ENCODE measurements at places on chromosomes 4 and X.

- no peak for DNase-seq
Observed at GRCh38 chr4:163969291-163969690, 474.8 kb downstream of the TMA16 start.

DNA sequence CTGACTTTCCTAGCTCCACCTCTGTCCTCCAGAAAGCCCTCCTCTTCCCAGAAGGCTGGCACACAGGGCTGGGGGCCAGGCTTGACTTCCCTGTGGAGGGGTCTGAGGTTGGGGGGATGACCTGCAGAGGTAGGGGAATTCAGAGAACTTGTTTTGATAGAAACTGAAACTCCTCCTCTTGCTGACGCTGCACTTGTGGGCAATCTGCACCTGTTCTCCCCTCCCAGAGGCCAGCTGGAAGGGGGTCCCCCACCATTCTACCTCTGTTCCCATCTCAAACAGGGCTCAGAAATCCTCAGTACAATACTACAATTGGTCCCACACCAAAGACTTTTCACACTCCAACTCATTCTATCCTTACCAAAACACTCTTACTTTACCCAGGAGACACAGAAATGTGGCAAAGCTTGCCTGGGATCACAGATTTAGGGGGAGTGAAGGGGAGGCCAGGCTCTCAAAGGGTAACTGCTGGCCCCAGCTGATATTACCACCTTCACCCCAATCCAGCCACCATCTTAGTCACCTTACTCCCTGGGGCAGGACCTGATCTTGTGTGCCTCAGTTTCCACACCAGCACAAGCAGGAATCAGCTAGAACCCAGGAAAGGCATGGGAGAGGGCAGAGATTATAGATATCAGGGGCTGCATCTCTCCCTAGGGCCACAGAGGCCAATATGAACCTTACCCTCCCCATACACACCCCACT lies 18.5 kb downstream of the OTUD5 start:
- DNase-seq = no peak

DNA sequence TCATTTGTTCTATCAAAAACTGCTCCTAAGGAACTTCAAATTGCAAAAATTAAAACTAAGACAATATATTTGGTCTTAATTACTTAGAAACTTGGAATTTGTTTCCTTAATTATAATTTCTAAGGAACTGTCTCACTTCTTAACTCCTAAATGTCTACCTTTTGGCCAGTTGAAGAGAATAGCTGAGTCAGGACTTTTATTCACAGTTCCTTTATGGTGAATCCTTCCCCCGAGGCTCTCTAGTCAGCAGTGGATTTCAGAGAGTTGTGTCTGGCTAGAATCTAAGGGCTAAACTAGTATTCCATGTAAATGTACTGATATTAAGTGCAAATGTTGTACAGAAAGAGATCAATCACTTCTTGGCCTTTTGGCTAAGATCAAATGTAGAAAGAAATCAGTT lies 69.3 kb downstream of the AMMECR1 start:
- DNase-seq = no peak

DNA sequence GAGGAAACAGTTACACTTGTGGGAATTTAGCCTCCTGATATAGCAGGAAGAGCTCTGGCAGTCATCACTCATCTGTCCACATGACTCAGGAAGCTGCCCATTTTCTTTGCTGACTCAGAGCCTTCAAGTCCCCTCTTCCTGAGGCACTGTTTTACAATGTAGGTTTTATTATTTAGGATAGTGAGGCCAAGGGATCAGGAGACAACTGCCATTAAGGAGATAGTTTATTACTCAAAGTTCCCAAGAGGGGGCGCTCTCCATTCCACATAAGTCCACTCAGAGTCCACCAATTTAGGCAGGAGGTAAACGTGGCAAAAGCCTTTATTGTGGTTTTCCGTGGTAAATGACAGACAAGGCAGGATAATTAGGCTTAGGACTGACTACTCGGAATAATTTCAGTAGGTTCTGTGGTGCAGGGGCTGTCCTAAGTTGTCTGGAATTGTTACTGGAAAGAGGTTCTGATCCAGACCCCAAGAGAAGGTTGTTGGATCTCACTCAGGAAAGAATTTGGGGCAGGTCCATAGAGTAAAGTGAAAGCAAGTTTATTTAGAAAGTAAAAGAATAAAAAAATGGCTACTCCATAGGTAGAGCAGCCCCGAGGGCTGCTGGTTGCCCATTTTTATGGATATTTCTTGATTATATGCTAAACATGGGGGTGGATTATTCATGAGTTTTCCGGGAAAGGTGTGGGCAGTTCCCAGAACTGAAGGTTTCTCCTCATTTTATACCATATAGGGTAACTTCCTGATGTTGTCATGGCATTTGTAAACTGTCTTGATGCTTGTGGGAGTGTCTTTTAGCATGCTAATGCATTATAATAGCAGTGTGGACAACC lies 96.0 kb upstream of the RAB40AL start:
- DNase-seq = no peak

GRCh38 chr4:155734951-155735350 lies 23.9 kb upstream of the GUCY1B1 start:
- DNase-seq = no peak

DNA sequence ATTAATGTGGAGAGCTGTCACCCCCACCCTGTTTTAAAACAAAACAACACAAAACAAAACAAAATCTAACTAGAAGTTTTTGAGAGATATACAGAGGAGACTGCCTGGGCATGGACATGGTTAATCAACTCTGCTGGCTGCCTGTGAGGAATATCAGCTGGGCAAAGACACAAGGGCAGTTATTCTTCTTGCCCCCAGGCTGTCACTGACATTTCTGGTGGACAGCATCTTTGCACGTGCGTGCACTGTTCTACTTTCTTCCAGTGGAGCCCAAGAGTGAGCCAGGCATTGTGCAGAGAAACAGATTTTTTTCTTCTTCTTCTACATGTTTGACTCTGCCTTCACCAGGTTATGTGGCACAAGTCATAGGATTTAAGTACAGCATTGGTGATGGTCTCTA lies 13.8 kb downstream of the IRS4 start:
- no peak for DNase-seq

DNA sequence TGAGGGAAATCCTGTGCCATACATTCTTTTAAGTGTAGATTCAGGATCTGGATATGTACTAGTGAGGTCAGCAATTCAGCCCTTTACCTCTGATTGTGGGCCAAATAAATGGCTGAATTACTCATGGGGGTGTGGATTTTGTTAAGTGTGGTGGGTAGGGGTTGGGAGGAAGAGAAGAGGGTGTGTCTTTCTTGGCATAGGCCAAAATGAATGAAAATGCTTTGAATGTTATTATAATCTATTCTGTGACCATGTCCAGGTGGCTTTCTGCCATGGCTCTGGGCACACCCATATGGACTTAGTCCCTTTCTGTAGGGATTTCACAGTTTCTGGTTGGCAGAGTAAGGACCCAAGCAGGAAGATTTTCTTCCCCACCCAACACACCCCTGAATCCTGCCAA lies 244.3 kb downstream of the CBR4 start:
- no peak for DNase-seq

GRCh38 chrX:51332188-51332942 lies at the start of gene NUDT10:
Gene NUDT10, plus strand, starts transcription at chrX:51332822. Its CDS starts 144 bp downstream, at chrX:51332966.
- DNase-seq = no peak

DNA sequence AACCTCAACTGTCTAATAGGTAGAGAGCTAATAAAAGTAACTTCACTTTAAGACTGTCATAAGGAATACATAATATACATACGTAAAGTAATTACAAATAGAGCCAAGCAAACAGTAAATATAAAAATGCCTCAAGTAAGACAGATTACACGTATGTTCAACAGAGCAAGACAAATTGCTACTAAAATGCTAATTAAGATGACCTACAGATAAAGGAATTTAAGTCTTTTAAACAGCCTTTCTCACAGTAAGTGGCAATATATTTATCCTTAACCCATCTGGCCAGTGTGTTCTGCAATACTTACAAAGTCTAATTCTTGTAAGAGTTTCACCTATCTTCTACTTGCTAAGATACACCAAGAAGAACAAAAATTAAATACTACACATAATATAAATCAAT lies 12.7 kb downstream of the G3BP2 start:
- DNase-seq = no peak

DNA sequence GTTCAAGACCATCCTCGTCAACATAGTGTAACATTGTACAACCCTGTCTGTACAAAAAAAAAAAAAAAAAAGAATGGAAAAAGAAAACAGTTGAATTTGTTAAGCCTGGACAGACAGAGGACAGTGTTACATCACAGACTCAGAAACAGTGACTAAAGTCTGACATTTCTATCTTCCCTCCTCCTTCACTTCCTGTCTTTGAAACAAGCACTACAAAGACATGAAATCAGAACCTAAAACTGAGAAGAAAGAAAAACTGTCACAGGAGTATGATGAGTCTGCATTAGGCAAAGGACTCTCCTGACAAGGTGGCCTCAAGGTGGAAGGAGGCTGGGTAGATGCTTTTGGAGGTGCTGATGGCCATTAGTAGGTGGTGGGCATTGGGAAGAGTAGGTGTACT lies 126.7 kb downstream of the RBM47 start:
- DNase-seq = no peak

DNA sequence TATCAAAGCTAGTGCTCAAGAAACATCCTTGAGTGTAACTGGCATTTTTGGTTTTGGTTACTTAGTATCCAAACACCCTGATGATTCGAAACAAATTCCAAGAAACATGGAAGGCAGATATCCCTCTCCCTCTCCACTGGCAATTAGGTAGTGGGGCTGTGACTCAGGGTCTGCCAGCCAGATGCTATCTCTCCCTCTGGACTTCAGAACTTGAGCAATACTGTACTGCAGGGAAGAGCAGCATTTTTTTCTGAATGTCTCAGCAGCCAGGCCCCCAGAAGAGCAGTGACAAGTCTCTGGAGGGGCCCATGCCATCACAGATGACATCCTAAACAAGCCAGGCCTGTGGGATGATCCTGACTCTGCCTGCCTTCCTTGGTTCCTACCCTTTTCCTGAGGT lies 37.3 kb upstream of the BCORL1 start:
- DNase-seq = no peak

DNA sequence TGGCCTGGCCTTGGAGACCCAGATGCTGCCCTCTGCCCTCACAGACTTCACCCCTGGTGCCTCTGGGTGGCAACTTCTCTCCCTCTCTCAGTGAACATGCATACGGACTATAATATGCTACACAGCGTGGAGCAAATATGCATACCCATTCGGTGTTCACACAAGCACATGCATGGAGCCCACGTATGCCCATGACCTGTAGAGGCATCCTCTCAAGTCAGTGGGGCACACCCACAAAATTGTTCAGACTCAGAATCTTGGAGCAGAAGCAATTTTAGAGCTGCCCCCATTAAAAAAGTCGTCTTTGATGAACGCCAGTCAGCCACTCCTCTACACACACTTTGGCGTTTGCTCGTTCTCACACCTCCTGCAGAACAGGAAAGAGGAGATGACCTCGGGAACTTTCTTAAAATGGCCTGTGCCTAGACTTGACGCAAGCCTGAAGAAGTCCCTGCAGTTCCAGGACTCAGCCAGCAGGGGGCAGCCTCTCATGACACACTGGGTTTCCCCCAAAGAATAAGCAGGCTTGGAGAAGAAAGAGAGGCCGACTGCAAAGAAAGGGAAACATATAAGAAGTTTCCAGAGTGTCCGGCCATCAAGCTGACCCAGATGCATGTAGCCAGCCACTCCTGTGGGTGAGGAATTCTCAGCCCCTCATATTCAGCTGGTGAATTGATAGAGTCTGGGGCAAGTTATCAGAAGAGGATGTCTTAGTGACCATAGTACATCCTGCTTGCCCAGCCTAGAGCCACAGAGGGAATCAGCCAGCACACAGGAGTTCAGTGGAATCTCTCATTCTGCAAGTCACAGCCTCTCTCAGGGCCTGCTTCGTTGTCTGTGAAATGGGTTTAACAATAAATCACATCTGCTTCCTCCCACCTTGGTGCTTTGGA lies 17.3 kb downstream of the APLN start:
- peak; percentile 15 for DNase-seq

DNA sequence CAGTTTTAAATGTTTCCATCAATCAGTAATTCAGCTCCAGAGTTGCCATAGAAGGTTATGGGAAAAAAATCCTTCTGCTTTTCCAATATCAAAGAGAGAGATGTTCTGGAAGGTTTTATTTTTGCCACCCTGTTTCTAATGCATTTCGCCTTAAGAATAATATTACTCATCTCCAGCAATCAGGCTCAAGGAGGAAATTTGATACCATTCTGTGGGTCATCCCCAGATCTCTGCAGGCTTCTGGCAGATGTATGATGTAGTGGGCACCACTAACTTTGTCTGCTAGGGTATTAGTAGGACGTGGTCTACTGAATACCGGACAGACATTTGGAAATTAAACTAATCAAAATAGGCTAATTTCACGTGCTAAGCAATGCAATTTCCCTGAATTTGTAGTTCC lies 645.4 kb upstream of the TENM3 start:
- no peak for DNase-seq

- DNase-seq = no peak
Observed at GRCh38 chr4:30181918-30182317, 538.3 kb upstream of the PCDH7 start.

DNA sequence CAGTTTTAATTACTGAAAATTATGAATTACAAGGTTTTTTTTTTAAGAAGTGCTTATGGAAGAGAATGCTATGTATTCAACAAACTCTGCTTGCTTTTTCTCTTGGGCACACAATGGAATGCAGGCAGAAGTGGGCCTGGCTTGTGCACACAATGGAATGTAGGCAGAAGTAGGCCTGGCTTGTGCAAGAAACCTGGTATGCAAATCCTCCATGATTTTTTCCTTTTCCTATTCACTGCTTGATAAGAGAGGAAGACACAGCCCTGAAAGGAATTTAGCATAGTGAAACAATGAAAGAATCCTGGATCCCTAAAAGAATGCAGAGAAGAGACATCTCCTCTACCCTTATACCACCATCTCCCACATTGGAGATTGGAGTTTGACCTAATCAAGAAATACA lies 138.4 kb downstream of the COL25A1 start:
- no peak for DNase-seq

- DNase-seq = no peak
Observed at GRCh38 chr4:10629394-10629793, 55.2 kb downstream of the CLNK start.

- DNase-seq = no peak
Observed at GRCh38 chrX:68633981-68634380, 13.5 kb upstream of the STARD8 start.

GRCh38 chr4:132502096-132502552 lies 647.0 kb upstream of the PCDH10 start:
- DNase-seq = no peak

GRCh38 chr4:13626492-13627177 lies 890 bp downstream of the BOD1L1 start:
- DNase-seq = no peak

- no peak for DNase-seq
Observed at GRCh38 chr4:176360446-176360845, 40.7 kb downstream of the SPCS3 start.

DNA sequence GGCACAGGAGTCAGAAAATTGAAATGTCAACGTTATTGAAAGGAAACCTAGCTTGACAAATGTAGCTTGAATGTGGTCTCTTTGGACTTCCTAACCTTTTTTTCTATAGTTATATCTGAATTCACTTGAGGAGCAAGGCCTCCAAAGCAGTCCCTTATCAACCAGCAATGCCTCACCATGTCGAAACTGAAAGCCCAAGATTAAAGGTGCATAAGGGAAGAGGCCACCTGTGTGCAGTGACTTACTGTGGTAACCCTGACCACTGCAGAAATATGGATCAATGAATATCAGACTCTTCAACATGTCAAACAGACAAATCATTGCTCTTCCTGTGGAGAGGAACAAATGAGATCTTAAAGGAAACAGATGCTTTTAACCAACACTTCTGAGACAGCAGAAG lies 95.0 kb upstream of the GIMD1 start:
- DNase-seq = no peak

- no peak for DNase-seq
Observed at GRCh38 chr4:106478152-106478551, 109.6 kb upstream of the GIMD1 start.

All from urinary bladder (tissue), 4 donors.